ENCODE measurements at places on chromosomes 1 and 21.

- no peak for DNase-seq
These were observed 59.9 kb upstream of the SOD1 start for GRCh38 chr21:31599563-31599962.

DNA sequence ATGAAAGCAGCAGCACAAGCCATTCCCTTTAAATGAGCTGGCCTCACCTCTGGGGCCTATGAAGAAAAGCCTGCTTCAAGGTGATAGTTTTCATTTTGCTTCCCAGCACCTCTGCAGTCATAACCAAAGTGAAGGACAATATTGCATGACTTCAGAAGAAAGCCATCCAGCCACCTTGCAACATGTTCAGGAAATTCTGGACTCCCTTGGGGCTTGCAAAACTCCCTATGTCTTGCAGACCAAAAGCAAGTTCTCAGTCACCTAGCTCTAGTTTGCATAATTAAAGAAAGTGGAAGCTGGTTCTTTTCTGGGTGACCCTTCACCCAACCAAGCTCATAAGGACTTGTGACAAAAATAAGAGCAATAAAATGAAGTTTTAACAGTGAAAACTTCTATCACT, 87.6 kb downstream of the GFI1 start:
- no peak for DNase-seq

GRCh38 chr1:28899267-28899666, 15.1 kb upstream of the EPB41 start:
- no peak for DNase-seq

GRCh38 chr1:29309075-29309474, 72.8 kb downstream of the PTPRU start:
- DNase-seq, result no peak

DNA sequence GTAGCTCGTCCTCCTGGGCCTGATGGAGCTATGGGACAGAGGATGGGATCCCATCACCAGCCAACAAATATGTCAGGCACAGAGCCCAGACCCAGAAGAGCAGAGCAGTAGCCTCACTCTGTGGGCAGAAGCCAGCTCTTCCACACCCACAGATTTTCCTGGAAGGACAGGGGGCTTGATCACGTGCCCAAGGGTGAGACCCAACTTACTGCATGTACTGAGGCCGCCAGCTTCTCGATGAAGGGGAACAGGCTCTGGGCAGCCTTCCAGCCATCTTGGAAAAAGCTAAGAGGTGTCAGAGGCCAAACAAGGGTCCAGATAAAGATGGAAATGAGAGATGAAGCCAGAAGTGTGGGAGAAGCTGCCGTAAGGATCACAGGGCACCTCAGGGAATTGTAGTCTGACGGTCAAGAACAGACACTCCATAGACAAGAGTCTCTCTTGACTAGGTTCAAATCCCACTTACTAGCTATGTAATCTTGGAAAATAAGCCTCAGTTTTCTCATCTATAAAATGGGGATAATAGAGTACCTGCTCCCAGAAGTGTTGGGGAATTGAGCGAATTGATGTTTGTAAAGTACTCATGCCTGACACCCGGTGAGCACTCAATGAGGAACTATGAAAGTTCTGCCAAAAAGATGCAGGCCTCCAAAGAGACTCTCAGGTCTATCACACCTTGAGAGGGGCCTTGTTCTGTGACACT, 17.0 kb upstream of the TCEA3 start:
- no peak for DNase-seq

DNA sequence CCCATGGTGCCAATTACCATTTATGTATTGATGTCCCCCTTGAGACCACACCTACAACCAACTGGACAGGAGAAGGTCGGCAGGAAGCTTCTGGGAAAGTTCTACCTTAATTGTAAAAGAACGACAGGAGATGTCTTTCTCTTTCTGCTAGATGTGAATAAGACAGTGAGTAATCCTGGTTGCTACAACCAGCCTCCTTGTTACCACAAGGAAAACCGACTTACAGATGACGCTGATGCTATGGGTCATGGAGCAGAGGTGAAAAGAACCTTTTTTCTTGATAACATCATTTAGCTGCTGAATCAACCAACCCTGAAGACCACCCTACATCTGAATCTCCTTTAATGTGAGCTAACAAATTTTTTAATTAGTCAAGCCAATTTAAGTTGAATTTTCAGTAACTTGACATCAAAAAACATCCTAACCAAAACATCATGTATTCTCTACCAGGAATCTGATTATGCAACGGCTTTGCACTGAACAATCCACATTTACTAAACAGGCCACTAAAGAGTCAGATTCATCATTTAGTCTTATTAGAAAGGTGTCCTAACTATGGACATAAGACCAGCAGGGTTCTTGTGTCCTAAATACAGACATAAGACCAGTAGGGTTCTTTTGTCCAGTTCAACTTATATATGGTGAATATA, 23.0 kb downstream of the RGS2 start:
- DNase-seq, result no peak

DNA sequence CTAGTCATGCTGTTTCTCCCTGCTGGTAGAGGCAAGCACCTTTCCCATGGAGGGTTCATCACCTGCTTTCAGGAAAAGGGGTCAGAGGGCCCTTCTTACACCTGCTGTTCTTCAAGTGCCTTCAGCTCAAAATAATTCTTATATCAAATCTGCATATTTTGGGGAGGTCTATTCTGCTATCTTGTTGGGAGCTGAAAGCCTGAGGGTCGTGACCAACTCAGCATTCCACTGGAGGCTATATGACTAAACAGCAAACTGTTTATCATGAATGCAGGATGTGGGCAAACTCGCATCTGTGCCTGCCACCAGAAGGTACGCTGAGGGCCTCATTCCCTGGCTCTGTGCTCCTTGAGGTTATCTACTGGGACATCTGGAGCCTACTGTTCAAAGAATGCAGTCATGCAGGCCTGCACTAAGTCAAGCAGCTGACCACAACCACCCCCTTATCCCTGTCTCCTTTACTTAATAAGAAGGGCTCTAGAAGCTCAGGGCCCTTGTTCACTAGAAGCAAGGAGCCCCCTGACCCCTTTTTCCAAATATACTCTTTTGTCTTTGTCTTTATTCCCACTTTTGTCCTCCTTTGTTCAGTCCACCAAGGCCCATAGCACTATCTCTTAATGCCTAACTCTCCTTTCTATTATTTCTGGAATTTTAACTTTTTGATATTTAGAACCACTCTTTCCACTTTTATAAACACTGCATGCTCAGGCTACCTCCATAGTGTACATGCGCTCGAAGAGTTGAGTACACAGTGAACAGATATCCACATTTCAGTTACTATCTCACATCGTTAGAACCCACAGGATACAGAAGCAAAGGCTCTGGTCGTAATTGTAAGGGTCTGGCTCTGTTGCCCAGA, 4.5 kb upstream of the TRIM17 start:
- no peak for DNase-seq

- no peak for DNase-seq
These were observed 43.6 kb upstream of the ETV3 start for GRCh38 chr1:157181790-157182189.

- no peak for DNase-seq
These were observed 20.2 kb downstream of the RBM11 start for GRCh38 chr21:14236180-14236579.
